T-helper 17 cell (primary cell): ENCODE measurements at places on chromosomes 4 and X. TPM values are rescaled to one million over a fixed set of nuclear protein-coding genes. Genes with fewer than 3 reads are reported as not detected.

GRCh38 chr4:1378559-1379231 is 27.5 kb downstream of the NKX1-1 start:
- H3K36me3 ChIP-seq: no peaks in the 10 kb centered on the region
- H3K27me3 ChIP-seq: no peaks in the 10 kb centered on the region
- H3K4me3 ChIP-seq: no peak overlapping the region
- H3K4me1 ChIP-seq: no peaks in the 10 kb centered on the region
- H3K27ac ChIP-seq: no peak overlapping the region

DNA sequence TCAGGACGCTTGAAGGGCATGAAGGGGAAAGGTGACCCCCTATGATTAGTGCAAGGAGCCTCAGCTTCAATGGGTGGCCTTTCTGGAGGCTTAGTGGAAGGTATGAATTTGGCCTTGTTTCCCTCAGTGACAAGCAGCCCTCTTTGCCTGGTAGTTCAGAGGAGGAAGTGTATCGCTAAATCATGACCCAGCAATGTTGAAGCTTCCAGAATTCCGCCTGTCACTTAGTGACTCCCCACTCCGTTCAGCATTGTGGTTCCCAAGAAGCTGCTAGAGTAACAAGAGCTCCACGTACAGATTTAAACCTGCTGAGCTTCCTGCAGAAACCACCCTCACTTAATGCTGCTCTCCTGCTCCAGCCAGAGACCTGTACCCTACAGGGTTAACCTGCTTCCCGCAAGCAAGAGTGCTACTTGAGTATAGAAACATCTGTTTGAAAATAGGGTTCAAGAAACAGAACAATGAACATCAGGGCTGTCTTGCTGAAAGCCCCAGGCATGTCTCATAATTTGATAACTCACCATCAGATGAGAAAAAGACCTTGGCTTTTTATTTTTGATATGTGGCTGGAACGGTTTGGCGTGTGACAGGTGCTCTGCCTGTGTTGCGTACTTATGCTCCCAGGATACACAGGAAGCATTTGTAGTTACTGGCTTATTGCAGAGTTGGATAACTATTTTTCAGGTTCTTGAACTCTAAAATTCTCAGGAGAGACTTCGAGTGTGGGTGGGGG is 105.2 kb downstream of the UCHL1 start:
- DNase-seq: no peak
- peaks cover 3% of the 10 kb centered on the region for H3K4me1 ChIP-seq
- peaks cover 57% of the 10 kb centered on the region for H3K27me3 ChIP-seq
- peak overlapping the region; percentile 60 for H3K4me3 ChIP-seq
- H3K36me3 ChIP-seq: no peaks in the 10 kb centered on the region

DRD5 gene
- not detected for total RNA-seq

- no peak overlapping the region for H3K27ac ChIP-seq
- no peak overlapping the region for H3K4me3 ChIP-seq
- H3K27me3 ChIP-seq: peaks cover 8% of the 10 kb centered on the region
- H3K4me1 ChIP-seq: no peaks in the 10 kb centered on the region
- no peaks in the 10 kb centered on the region for H3K36me3 ChIP-seq
Observed at GRCh38 chrX:73455171-73455570, 8.3 kb downstream of the CDX4 start.

DNA sequence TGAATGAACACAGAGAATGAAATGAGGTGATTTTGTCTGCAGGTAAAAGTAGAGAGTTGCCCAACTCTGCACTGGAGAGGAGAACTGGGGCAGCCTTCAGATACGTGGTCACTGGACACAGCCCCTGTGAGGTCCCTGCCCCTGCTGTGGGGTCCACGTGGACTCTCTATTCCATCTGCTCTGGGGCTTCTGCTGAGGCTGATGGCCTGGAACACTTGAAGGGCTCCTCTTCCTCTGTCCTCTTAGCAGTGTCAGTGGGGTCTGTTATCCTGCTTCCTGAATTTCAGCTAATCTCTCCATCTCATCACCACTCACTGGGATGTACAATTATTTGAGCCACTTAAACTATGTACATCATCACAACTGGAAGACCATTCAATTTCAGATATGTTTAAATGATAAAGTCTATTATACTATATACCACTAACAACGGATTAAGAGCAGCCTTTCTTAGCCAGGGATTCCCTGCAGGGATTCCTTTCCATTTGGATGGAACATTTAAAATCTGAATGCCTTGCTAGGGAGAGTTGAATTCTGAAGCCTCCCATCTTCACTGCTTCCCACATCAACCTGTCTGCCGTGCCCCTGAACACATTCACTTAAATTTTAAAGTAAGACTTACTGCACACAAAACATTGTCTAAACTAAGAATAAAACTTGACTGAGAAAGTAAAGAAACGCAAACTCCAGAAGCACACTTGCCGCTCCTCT is 74.0 kb downstream of the CC2D2A start:
- peaks cover 7% of the 10 kb centered on the region for H3K36me3 ChIP-seq
- H3K27me3 ChIP-seq: no peaks in the 10 kb centered on the region
- H3K27ac ChIP-seq: peak overlapping the region; percentile 81

ITM2A gene
- 200 TPM for total RNA-seq

DNA sequence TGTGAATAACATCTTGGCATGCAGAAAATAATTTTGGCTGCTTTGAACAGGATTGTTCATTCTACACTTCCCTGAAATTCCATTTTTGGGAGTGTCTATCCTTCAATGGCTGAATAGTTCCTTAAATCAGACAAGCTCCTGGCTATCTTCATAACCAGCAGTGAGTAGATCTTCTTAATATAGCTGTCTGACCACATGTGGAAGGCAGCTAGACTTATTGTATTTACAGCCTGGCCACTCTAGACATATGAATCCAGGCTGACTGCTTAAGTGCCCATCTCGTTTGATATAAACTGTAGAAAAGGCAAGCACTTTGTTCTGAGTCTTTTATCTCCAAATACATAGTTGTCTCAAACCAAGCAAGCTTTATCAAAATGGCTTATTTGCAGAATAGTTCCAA is 40.0 kb downstream of the PWWP3B start:
- H3K4me3 ChIP-seq: no peak overlapping the region
- no peak overlapping the region for H3K27ac ChIP-seq
- DNase-seq: no peak
- H3K27me3 ChIP-seq: no peaks in the 10 kb centered on the region
- H3K36me3 ChIP-seq: no peaks in the 10 kb centered on the region
- no peaks in the 10 kb centered on the region for H3K4me1 ChIP-seq

DNA sequence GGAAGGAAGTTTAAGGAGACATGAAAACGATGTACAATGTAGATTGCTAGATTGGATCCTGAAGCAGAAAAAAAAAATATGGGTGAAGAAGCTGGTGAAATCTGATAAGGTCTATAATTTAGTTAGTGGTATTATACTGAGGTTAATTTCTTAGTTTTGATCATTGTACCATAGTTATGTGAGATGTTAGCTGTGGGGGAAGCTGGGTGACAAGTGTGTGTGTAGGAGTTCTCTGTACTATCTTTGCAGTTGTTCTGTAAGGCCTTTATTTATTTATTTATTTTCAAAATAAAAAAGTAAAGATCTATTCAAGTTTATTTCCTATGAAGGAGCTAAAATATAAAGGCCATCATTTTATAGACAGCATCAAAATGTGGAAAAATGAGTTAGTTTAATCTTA is 12.5 kb upstream of the EXOC1 start:
- no peak overlapping the region for H3K4me3 ChIP-seq
- peaks cover 6% of the 10 kb centered on the region for H3K36me3 ChIP-seq
- no peak overlapping the region for H3K27ac ChIP-seq

KIT gene
- 6.0 TPM for total RNA-seq
